ENCODE measurements at places on chromosomes 16 and 17. TPM values are rescaled to one million over a fixed set of nuclear protein-coding genes. Genes with fewer than 3 reads are reported as not detected.

DPEP3 gene
- not detected for polyA plus RNA-seq

PYDC1 gene
- polyA plus RNA-seq: not detected

SP2 gene
- polyA plus RNA-seq: 5.3 TPM

SP6 gene
- polyA plus RNA-seq: 0.11 TPM

KRTAP3-2 gene
- polyA plus RNA-seq: not detected

HYDIN gene
- 0.26 TPM for polyA plus RNA-seq

SYCE1L gene
- polyA plus RNA-seq: not detected

- H3K36me3 ChIP-seq: no peaks in the 10 kb centered on the region
- H3K4me1 ChIP-seq: peaks cover 8% of the 10 kb centered on the region
- H3K4me3 ChIP-seq: no peak overlapping the region
These were observed 2.1 kb upstream of the MAF start for GRCh38 chr16:79602628-79603014.

DNA sequence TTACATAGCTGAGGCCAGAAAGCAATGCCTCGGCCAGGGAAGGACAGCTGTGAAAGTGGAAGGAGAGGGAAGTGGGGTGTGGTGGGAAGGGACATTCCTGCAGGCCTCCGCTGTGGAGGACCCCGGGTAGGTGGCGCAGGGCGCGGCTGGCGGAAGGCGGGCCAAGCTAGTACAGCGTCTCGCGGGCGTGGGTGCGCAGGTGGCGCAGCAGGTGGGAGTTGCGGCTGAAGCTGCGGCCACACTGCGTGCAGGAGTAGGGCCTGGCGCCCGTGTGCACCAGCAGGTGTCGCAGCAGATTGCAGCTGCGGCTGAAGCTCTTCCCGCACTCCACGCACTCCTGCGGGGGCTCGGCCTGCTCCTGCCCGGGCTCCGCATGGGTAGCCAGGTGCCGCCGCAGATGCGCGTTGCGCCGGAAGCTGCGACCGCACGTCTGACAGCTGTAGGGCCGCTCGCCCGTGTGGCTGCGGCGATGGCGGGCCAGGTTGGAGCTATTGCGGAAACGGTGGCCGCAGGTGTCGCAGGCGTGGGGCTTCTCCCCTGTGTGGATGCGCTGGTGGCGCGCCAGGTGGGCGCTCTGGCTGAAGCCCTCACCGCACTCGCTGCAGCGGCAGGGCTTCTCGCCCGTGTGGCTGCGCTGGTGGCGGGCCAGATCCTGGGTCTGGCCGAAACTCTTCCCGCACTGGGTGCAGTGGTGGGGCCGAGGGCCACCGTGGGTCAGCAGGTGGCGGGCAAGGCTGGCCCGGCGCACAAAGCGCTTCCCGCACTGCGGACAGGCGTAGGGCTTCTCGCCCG, 10.0 kb downstream of the ZSCAN10 start:
- no peaks in the 10 kb centered on the region for H3K4me1 ChIP-seq
- DNase-seq: no peak
- H3K27ac ChIP-seq: no peak overlapping the region
- peaks cover 8% of the 10 kb centered on the region for H3K27me3 ChIP-seq

- H3K36me3 ChIP-seq: no peaks in the 10 kb centered on the region
- H3K4me1 ChIP-seq: peaks cover 6% of the 10 kb centered on the region
- DNase-seq: no peak
- H3K27ac ChIP-seq: no peak overlapping the region
- H3K27me3 ChIP-seq: no peaks in the 10 kb centered on the region
- no peak overlapping the region for H3K4me3 ChIP-seq
These were observed 4.4 kb upstream of the RAB26 start for GRCh38 chr16:2143878-2144485.

GRCh38 chr16:86044881-86045590, 146.1 kb downstream of the IRF8 start:
- H3K27ac ChIP-seq: no peak overlapping the region
- no peak overlapping the region for H3K4me3 ChIP-seq

DNA sequence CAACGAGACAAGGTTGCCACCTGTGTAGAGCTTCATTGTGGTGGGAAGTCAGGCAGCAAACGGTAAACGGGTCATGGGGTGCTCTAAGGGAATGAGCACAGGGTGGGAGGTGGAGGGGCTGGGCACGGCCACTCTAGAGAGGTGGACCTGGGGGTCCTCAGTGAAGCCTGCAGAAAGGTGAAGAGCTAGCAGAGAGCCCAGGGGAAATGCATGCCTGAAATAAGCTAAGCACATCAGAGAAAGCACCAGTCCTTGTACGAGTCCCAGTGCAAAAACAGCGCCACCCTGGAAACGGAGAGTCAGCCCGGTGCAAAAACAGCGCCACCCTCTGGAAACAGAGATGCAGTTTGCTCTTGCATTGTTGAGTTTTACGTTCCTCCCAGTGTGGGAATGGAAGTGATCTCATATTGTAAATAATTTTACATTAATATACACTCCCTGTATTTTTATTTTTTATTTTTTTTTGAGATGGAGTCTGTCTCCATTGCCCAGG, 65.0 kb downstream of the TBC1D16 start:
- H3K27ac ChIP-seq: no peak overlapping the region
- H3K4me1 ChIP-seq: peaks cover 2% of the 10 kb centered on the region
- peak; percentile 40 for DNase-seq
- no peaks in the 10 kb centered on the region for H3K36me3 ChIP-seq
- H3K27me3 ChIP-seq: no peaks in the 10 kb centered on the region

- no peaks in the 10 kb centered on the region for H3K27me3 ChIP-seq
- peaks cover 3% of the 10 kb centered on the region for H3K4me1 ChIP-seq
- H3K27ac ChIP-seq: peak overlapping the region; percentile 12
- peak; percentile 78 for DNase-seq
- no peak overlapping the region for H3K4me3 ChIP-seq
These were observed 44.1 kb upstream of the SEC14L1 start for GRCh38 chr17:77096570-77097214.

- H3K36me3 ChIP-seq: no peaks in the 10 kb centered on the region
- H3K27ac ChIP-seq: no peak overlapping the region
- no peaks in the 10 kb centered on the region for H3K4me1 ChIP-seq
- H3K27me3 ChIP-seq: peaks cover 11% of the 10 kb centered on the region
- H3K4me3 ChIP-seq: no peak overlapping the region
These were observed 150.4 kb upstream of the HS3ST2 start for GRCh38 chr16:22663389-22664064.

- no peaks in the 10 kb centered on the region for H3K36me3 ChIP-seq
- no peaks in the 10 kb centered on the region for H3K4me1 ChIP-seq
- no peaks in the 10 kb centered on the region for H3K27me3 ChIP-seq
- no peak overlapping the region for H3K27ac ChIP-seq
- DNase-seq: no peak
These were observed 41.3 kb downstream of the GAS7 start for GRCh38 chr17:10156948-10157607.

DNA sequence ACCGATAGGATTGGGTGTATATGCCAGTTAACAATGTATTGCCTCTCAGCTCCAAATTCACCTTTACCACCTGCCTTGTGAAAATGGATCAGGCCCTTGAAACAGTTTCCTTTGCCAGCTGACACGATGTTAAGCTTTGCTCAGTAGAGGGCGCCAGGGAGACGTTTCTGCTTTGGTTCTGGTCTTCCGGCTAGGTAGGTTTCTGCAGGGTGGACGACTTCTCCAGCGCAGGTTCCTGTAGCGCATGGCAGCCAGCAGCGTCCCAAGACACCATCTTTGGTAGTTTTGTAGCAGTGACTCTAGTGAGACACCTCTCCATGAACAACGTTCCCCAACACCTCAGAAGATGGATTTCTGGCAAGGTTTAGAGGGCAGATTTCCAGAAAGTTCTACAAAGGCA, 24.0 kb downstream of the SYCE1L start:
- no peaks in the 10 kb centered on the region for H3K4me1 ChIP-seq
- peaks cover 6% of the 10 kb centered on the region for H3K27me3 ChIP-seq
- no peak overlapping the region for H3K27ac ChIP-seq
- no peak overlapping the region for H3K4me3 ChIP-seq
- DNase-seq: no peak

DNA sequence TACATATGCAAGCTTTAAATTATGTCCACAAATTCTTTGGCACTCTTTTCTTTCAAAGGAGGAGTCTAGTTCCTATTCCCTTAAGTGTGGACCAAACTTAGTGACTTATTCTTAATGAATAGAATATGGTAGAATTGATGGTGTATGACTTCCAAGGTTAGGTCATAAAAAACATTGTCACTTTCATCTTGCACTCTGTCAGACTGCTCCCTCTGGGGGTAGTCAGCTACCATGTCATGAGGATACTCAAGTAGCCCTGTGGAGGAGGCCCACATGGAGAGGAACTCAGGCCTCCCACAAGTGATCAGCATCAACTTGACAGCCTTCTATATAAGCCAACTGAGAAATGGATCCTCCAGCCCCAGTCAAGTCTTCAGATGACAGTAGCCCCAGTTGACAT, 58.0 kb upstream of the SCNN1B start:
- no peak for DNase-seq
- H3K4me1 ChIP-seq: no peaks in the 10 kb centered on the region
- H3K36me3 ChIP-seq: no peaks in the 10 kb centered on the region
- H3K27ac ChIP-seq: no peak overlapping the region

DNA sequence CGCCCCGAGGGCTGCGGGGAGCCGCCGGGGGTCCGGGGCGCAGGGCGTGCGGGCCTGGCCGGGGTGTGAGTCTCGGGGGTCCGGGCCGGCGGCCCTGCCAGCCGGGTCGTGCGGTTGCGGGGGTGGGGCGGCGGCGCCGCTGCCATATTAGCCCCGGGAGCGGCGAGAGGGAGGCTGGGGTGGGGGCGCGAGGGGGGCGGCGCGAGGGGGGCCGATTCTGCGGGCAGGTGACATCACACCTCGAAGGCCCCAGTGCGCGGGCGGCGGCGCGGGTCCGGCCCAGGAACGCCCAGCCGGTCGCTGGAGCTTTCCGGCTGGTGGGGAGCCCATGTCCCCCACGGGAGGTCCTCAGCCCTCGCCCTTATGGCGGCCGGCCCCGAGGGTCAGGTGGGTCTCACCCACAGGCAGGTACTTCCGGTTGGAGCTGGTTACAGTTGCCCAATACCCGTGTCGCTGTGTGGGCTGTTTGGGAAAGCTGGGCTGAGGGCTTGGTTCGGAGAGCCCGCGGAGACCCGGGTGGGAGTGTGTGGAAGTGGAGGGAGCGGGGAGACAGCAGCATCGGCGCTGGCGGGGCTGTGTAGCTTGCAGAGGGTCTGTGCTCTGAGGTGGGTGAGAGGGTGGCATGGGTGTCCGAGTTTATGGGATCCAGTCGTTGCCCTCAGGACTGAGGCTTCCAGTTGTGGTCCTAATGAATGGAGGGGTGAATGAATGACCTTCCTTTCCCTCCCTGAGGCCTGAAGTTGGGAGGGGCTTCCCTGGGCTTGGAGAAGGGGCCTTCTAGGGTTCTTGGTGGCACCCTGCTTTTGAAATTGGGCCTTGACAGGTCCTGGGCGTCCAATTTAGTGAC, 804 bp downstream of the ATP6V0C start:
- H3K4me3 ChIP-seq: peak overlapping the region; percentile 57
- no peaks in the 10 kb centered on the region for H3K27me3 ChIP-seq
- H3K27ac ChIP-seq: peak overlapping the region; percentile 90
- H3K36me3 ChIP-seq: peaks cover 8% of the 10 kb centered on the region

DNA sequence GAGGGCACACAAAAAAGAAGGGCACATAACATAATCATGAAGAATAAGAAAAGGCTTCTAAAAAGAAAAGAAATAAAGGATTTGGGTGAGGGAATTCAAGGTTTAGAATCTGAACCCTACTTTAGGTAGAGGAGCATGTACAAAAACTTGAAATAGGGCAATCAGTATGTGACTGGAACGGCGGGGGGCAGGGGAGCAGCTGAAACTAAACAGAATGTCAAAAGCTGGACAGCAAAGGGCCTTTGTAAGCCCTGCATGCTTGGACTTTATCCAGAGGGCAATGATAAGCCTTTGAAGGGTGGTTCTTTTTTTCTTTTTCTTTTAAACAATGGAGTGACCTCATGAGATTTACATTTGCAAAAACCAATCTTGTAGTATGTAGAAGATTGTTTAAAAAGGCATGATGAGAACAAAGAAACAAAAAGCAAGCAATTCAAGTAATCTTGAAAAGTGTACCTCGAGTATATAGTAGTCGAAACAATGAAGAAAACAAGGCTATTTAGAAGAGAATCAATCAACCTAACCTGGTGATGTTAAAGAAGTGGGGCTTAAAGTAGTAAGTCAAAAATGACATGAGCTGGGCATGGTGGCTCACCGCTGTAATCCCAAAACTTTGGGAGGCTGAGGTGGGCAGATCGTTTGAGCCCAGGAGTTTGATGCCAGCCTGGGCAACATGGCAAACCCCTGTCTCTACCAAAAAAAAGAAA, 46.7 kb upstream of the ANKFY1 start:
- peaks cover 3% of the 10 kb centered on the region for H3K4me1 ChIP-seq
- peak; percentile 47 for DNase-seq
- no peak overlapping the region for H3K27ac ChIP-seq
- H3K4me3 ChIP-seq: no peak overlapping the region

GRCh38 chr16:76654088-76654820, 377.1 kb downstream of the CNTNAP4 start:
- no peaks in the 10 kb centered on the region for H3K36me3 ChIP-seq
- no peak overlapping the region for H3K4me3 ChIP-seq
- H3K4me1 ChIP-seq: no peaks in the 10 kb centered on the region
- DNase-seq: no peak
- no peaks in the 10 kb centered on the region for H3K27me3 ChIP-seq

DNA sequence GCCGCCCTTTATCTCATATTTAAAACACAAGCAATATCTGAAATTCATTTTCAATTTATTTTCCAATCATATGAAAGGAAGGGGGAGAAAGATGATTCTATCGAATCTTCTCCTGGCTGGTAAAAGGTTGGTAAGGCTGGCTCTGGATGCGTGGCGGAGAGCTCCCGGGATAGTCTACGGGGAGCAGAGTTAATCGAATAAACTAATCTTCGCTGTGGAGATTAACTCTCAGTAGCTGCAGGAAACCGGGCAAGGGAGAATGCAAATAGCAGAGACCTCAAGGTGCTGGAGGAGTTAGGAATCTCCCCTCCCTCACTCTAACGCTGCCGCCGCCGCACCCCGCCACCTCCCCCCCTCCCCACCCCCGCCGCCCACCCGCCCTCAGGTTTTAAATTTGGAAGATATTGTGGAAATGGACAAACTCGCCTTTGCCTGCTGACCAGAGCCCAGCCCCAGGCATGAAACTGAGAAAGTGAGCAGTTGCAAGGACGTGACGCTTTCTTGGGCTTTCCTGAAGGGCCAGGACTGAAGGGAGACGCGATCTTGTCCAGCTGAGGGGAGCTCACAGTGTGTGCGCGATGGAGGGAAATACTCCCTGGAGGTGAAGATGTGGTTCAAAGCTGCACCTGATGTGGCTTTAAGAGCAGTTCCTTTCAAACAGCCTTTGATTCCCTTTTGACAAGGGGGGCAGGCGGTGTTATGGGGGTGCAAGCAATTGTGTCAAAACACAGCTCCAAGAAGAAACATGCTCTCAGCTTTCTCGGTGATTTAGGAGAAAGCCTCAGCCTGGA, 308.2 kb upstream of the IRX3 start:
- peaks cover 2% of the 10 kb centered on the region for H3K27me3 ChIP-seq
- no peaks in the 10 kb centered on the region for H3K4me1 ChIP-seq
- DNase-seq: no peak
- H3K27ac ChIP-seq: no peak overlapping the region
- H3K36me3 ChIP-seq: no peaks in the 10 kb centered on the region
- H3K4me3 ChIP-seq: no peak overlapping the region

- no peaks in the 10 kb centered on the region for H3K36me3 ChIP-seq
- H3K4me3 ChIP-seq: peak overlapping the region; percentile 35
- H3K27ac ChIP-seq: no peak overlapping the region
These were observed 2.5 kb upstream of the ZNF423 start for GRCh38 chr16:49858200-49859124.
